Dorsolateral prefrontal cortex (tissue), 122 donors: ENCODE measurements at places on chromosomes 6 and 20.

DNA sequence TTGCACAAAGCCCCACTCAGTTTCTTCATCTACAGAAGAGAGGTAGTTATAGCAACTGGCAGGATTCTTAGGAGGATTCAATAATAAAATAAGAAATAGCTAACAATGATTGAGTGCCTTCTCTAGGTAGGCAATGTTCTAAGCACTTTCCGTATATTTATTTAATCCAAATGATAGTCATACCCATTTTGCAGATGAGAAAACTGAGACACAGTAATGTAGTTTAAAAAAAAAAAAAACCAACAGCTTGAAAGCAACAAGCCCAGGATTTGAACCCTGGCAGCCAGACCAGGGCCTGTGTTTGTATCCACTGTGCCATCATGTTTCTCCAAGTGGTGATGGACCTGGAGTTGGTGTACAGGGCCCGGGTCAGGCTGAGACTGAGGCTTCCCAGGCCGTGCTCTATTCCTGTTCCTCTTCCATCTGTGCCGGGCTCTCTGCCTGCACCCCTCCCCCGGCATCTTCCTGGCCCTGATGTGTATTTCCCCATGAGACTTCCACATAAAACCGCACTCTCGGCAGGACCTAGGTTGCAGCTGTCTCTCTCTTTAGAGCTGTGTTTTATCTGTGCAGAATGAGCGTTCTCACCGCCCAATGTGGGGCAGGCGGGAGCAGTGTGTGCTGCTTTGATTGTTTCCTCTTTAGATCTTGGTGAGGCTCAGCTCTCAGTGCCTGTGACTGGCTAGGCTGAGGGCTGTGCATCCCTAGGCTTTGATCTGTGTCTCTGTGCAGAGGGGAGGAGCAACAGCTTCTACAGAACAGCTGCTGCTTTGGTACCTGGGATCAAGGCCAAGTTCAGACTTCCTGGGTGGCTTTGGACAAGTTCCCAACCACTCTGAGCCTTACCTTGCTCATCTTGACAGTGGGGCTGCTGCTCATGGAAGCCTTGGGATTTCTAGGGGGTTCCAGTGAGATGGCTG lies 49.5 kb downstream of the TOX2 start:
- no peak for DNase-seq

DNA sequence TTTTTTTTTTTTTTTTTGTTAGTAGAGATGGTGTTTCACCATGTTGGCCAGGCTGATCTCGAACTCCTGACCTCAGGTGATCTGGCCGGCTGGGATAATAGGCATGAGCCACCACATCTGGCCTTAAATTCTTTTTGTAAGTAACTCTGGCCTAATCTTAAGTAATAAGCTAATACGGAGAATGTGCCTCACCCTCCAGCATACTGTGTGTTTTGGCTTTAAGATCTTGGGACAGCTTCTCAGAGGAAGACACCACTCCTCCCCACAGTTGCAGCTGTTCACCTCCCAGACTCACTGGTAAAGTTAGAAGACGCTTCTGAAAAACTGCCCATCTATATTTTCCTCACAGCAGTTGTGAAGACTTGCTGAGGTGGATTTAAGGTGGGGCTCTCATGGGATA lies 120.8 kb downstream of the CCDC170 start:
- no peak for DNase-seq

DNA sequence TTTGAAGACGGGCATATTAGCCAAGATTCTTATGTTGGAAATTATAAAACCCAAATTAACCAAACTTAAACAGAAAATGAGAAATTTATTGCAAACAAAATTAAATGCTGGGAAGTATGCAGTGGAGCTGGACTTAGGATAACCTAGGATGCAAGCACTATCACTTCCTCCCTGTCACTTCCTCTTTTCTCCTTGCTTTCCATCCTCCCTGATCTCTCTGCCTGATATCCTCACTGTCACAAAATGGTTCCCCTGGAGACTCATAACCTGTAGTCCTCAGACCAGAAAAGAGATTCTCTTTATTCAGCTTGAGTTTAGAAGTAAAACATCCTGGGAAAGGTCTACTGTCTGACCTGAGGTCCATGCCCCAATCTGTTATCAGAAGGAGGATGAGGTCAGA lies 7.4 kb upstream of the KLHL32 start:
- no peak for DNase-seq

- DNase-seq = no peak
Observed at GRCh38 chr20:38165089-38165965, at the start of gene TGM2. TGM2 (minus strand) TSS chr20:38165270; CDS start chr20:38165198, 72 bp downstream.

GRCh38 chr6:133977983-133978895 lies 25.2 kb downstream of the TBPL1 start:
- no peak for DNase-seq

DNA sequence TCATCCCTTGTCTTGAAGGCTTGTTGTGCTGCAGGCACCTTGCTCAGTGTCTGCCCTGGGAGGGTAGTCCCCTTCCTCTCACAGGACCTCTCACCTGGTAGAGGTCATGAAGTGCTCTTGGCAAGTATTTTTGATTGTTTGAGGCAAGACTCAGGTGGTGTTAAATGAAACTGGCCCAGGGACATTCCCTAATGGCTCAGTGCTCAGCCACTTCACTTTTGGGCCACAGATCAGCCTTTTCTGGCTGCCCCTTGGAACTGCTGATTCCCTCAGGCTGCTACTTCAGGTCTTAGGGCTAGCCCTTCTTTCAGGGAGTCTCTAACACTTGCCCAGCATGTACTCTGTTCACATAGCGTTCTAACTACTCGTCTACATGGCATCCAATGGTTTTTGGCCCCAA lies 111.3 kb downstream of the RNF144B start:
- no peak for DNase-seq

GRCh38 chr20:34110745-34111641 lies 1.1 kb downstream of the EIF2S2 start:
- DNase-seq = no peak

DNA sequence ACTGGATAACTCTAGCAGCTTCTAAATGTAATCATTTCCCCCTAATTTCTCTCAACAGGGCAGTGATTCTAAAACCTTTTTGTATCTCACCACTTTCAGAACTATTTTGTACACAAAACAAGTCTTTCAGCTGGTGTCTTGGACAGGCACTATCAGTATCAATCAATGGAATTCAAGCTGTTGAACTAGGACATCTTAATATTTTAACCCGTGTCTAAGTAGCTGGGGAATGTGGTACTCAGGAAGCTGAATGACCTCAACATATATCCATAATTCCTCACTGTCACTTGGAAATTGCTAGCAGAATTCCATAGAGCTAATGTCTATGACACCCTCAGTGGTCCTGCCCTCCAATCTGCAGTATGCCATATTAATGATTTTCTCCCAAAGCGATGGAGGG lies 24.5 kb downstream of the ADAT2 start:
- DNase-seq = no peak

DNA sequence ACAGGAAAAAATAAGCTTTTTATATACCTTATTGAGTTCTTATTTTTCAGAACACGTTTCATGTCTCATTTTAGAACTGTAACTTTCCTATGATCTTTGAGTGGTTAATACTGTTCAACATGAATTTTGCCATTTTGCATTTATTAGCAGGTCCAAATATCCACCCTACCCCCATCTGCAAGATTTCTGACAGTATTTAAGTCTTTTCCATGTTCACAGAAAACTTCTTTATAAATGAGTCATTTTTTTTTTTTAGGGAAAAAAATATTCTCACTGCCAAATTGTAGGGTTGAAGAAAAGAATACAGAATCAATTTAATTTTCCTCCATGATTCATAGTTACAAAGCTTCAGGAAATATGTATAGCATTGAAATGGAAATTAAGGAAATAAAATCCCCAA lies 101.8 kb downstream of the COL21A1 start:
- no peak for DNase-seq

DNA sequence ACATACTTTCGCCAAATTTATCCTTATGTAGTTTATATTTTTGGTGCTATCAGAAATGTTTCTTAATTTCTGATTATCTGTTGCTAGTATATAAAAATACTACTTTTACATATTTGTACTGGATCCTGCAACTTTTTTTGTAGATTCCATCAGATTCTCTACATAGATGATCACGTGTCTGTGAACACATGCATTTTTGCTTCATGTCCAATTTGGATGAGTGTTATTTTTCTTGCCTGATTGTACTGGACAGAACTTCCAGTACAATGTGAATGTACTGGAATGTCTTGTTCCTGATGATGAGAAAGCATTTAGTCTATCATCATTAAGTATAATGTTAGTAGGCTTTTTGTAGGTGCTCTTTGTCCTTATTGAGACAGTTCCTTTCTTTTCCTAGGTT lies 25.0 kb upstream of the SSR1 start:
- DNase-seq = no peak

- DNase-seq = no peak
Observed at GRCh38 chr6:113642714-113643406, 214.3 kb upstream of the MARCKS start.

- no peak for DNase-seq
Observed at GRCh38 chr20:881051-881782, 34.9 kb downstream of the ANGPT4 start.

DNA sequence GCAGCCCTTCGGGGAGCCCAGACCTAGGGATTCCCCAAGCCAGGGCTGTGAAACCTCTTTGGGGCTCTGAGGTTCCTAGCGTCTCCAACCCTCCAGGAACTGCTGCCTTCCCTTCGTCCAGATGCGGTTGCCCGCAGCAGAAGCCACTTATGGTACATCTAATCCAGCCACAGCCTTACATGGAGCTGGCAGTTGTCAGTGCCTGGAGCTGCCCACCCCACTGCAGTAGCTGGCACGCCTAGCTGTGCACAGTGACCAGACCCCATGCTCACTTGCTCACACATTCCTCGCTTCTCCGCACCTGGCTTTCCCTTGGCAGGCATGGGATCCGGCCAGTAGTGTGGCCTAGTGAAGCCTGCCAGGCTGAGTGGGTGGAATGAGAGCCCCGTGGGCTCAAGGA lies 547.6 kb downstream of the TBC1D32 start:
- DNase-seq = no peak

GRCh38 chr6:125203395-125203794 lies 49.8 kb downstream of the TPD52L1 start:
- DNase-seq = no peak

DNA sequence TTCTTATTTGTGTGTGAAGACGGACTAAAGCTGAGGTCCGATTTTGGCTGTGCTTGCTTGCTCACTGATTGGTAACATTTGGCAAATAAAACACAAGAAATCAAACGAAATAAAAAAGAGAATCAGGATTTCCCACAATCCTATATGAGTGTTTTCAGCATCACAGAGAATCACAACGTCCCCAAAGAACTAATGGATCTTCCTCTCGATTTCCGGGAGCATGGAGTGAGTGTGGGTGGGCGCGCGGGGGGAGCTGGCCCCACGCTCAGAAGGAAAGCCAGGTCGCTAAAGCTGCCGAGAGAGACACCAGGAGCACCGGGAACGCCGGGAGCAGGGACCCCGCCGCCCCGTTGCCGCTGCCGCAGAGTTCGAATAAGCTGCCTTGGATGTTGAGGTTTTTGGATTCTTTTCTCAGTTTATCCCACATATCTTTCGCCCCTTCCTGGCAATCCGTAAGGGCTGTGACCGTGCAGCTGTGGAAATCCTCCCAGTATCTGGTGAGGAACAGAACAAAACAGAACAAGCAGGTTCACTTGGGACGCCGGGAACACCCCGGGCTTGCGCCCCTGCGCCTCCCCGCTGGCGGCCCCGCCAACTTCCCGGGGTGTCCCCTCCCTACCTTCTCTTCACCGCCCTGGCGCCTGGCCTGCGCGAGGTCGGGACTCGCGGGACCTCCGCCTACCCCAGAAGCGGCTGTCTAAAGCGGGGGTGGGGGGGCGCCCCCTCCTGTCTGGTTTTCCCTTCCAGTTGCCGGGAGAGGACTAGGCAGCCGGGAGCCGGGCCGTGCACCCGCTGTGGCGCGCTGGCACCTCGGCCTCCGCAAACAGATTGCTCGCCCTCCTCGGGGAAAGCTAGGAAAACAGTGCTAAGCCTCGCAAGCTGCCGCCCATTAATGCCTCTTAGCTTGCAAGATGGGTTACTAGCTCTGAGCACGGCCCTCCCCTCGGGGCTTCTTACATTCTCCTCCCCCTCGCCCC lies 7.7 kb downstream of the NRN1 start:
- DNase-seq = peak; percentile 45

DNA sequence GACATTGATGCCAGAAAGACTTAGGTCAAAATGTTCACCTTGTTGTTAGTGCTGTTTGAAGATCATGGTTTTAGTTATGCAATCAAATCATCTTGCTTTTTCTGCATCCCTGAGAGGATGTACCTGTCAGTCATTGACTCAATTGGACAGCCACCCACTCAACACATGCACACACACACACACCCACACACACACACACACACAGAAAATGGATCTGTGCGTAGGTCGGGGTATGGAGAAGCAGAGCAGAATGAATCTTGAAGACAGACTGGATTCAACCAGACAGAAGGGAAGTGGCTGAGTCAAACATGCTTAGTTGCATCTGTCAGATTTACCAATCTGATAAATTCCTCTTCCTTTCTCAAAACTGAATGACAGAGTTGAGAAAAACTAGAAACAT lies 19.1 kb upstream of the ZSCAN23 start:
- DNase-seq = no peak

DNA sequence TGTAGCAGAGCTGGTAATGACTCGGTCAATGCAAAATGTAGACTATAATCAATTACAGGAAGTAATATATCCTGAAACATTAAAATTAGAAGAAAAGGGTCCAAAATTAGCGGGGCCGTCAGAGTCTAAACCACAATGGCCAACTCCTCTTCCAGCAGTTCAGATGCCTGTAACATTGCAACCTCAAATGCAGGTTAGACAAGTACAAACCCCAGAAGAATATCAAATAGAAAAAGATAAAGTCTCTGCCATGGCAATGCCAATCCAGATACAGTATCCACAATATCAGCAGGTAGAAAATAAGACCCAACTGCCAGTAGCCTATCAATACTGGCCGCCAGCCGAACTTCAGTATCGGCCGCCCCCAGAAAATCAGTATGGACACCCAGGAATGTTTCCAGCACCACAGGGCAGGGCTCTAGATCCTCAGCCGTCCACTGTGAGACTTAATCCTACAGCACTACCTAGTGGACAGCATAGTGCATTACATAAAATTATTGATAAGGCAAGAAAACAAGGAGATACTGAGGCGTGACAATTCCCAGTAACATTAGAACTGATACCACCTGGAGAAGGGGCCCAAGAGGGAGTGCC lies 158.4 kb downstream of the GPX5 start:
- DNase-seq = no peak

DNA sequence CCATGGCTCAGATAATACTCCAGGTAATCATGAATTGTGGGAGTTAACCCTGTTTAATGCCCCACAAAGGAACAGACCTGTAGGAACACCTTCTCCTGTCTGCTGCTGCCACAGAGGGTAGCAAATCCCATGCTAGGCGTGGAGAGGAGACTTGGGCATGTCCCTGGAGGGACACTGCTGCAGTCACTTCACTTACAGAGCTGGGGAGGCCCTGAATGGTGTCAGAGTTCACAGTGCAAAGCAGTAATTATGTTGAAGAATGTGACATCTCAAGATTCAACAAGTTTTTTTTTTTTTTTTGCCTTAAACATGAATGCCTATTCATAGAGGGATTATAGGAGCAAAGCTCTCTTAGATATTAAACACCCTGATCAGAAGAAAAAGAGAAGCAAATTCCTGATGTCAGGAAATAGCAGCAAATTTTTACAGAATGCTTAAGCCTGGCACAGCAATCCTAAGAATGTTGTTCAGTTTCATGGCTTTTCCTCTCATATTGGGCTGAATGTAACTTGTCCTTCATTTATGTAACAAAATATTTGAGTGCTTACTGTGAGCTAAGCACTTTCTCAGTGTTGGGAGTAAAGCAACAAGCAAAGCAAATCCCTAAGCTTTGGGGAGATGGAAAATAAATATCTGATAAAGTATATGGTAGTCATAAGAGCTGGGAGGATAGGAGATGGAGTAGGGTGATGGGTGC lies 45.0 kb downstream of the CARMIL1 start:
- no peak for DNase-seq
